DMS153 (cell line): ENCODE measurements at places on chromosomes 7 and 10.

DNA sequence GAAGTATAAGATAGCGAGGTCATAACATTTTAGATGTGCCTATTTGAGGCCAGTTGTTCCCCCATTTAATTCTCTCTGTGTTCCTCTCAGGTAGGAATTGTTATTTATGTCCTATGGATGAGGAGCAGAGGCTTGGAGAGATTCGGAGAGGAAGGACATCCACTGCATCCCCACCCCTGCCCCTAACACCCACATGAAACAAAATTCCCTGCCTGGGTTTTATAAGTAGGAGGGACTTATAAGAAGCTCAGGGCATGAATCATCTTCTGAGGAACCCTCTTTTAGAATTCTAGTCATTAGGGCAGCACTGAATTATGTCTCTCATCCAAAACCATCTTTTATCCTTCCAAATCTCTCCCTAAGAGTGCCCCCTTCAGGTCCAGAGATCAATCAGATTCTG lies 5.0 kb downstream of the CHAT start:
- no peak for DNase-seq

DNA sequence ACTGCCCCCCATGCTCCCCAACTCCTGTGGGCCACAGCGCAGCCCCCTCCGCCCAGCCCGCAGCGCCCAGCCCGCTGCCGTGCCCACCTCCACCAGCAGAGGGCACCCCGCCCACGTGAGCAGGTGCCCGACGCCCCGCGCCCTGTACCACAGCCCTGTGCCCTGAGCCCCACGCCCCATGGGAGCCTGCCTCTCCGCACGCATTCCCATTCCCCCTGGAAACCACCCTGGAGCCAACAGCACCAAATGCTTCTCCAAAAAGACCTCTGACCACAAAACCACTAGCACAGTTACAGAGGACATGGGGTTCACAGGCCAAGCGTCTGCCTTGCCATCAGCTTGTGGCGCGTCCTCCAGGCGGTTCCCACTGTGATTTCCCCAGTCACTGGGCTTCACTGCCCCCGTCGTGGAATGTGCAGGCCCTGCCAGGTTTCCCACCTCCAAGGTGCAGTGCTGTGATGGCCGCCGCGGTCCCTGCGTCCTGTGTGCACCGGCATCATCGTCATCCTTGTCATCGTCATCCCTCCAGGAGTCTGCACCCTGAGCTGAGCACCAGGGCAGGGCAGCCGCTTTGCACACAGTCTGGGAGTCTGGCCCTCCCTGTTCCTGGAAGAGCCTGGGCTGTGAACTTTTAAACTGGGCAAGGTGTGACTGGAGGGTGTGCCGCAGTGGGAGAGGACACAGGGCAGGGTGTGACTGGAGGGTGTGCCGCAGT lies 61.7 kb downstream of the PWWP2B start:
- DNase-seq, result no peak

DNA sequence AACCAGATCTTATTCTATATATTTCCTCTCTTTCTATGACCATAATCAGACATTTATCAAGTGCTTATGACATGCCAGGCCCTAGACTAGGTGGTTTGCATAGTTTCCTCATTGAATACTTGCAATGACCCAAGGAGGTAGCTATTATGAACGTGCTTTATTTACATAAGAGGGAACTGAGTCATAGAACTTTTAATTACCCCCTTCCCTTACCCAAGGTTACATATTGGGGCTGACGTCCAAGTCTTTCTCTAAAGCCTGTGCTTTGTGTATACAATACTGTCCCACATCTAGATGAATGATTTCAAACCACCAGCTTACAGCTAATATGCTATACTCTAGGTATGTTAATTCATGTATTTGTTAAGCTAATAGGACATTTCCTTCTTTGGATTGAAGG lies 91.9 kb upstream of the NPY start:
- DNase-seq, result no peak

DNA sequence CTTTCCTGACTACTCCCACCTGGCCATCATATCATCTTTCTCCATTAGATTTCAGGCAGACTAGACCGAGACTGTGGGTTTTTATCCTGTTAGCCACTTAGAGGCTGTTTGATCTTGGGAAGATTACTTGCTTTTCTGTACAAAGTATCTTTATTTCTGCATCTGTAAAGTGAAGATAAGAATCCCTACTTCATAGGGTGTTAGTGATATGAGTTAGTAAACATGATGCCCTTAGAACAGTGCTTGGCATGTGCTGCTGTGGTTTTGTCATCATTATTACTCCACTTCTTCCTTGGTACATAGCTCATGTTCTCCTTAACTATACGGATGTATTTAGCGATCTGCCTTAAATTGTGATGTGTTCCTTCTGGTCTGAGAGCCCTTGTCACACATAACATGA lies 165.2 kb downstream of the AUTS2 start:
- no peak for DNase-seq

DNA sequence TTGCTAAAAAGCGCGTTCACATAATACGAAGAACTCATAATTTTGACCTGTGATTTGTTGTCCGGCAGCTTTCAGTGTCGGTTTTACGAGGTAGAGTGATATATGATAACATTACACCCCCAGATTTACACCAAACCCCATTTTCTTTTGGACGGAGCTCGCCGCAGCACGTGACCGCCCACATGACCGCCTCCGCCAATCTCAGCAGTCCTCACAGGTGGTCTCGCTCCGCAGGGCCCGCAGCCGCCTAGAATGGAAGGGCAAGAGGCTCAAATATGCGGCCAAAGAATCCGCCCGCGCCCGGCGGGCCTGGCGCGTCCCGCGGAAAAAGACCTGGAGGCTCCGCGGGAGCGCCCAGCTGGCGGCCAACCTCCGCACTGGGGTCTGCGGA lies at the start of gene HOXA7:
TSS of gene HOXA7 (minus strand) at position 168 of the 391 bp plus-strand sequence. CDS start at position 38, 130 bp downstream.
- no peak for DNase-seq

- DNase-seq, result no peak
These were observed 335.7 kb upstream of the SHH start for GRCh38 chr7:156147756-156148504.

DNA sequence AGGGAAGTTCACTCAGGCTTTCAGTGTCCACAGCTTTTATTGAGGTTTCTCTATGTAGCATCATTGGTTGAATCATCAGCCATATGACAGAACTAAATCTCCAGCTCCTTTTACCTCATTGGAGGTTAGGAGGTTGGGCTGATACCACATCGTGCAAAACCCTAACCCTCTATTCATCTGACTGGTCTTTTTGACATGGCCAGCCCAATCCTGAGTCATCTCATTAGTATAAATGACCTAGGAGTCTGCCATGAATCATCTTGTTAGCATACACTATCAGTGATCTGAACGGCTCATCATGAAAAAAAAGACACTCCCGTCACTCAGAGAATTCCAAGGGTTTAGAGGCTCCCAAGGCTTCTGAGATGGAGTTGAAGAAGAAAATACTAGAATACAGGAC lies 669.8 kb upstream of the POT1 start:
- DNase-seq, result no peak

GRCh38 chr10:96642973-96643372 lies 56.2 kb upstream of the TM9SF3 start:
- peak; percentile 45 for DNase-seq

- DNase-seq, result no peak
These were observed 45.0 kb upstream of the PRR15 start for GRCh38 chr7:29518616-29519015.

GRCh38 chr7:132768099-132768498 lies 191.8 kb upstream of the PLXNA4 start:
- no peak for DNase-seq

GRCh38 chr10:46228563-46229071 lies 58.2 kb upstream of the ANTXRL start:
- no peak for DNase-seq

DNA sequence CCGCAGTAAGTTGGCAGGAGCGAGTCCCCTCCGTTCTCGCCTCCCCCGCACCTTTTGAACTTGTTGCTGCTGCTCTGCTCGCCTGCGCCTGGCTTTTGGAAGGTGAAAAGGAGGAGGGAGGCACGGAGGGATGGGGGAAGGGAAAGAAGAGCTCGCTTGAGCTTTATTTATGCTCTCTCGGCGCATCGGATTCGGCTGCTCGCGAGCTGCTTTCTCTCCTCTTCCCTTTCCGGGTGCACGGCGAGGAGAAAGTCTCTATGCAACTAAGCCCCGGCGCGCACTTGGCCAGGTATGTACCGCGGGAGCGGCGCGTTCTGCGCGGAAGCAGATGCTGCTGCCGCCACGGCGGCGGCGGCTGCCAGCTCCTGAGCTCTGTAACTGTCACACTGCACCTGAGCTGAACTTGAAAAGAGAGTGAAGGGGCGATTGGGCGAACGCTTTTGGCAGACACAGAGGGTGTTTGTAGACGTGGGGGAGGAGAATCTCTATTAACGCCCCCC lies 551 bp downstream of the KCND2 start:
- DNase-seq, result peak; percentile 53

GRCh38 chr10:96971324-96971723 lies 139.2 kb downstream of the LCOR start:
- DNase-seq, result no peak

GRCh38 chr7:143351060-143351459 lies 11.5 kb downstream of the FAM131B start:
- DNase-seq, result no peak

DNA sequence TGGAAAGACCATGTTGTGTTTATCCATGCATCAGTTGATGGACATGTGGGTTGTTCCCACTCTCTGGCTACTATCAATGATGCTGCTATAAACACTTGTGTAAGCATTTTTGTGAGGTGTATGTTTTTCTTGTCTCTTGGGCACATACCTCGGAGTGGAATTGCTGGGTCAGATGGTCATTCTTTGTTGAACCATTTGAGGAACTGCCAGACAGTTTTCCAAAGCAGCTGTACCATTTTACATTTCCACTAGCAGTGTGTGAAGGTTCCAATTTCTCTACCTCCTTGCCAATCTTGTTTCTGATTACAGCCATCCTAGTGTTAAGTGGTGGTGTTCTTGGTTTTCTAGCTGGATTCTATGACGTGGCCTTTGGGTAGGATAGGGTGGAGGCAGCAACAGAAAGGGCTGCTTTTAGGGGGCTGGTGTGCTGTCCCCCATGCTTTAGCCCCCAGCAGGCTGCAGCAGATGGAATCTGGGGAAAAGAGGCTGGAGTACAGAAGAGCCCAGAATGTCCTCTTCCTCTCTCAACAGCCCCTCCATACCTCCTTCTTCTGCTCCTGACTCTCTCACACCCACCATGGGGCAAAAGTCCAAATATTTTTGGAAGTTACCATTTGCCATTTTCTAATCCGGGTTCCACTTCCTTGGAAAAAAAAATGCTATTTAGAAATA lies 352.7 kb downstream of the FRMD4A start:
- no peak for DNase-seq

- DNase-seq, result no peak
These were observed 219.4 kb upstream of the RHOBTB1 start for GRCh38 chr10:61163403-61163802.
